ENCODE measurements at places on chromosomes 2 and 18. TPM values are rescaled to one million over a fixed set of nuclear protein-coding genes. Genes with fewer than 3 reads are reported as not detected.

The GPR45 gene
- not detected for total RNA-seq

The RBM43 gene
- 3.7 TPM for total RNA-seq

The BCL2 gene
- 263 TPM for total RNA-seq

The DSG2 gene
- total RNA-seq: not detected

The IL1F10 gene
- not detected for total RNA-seq

The CTIF gene
- 0.47 TPM for total RNA-seq

The CBLN2 gene
- total RNA-seq: not detected

- DNase-seq: no peak
Observed at GRCh38 chr2:113245276-113245711, 33.4 kb downstream of the PAX8 start.

GRCh38 chr18:26821181-26821580 lies 44.3 kb downstream of the AQP4 start:
- DNase-seq: no peak

GRCh38 chr2:186968277-186968676 lies 119.3 kb upstream of the ZSWIM2 start:
- DNase-seq: no peak

- DNase-seq: no peak
Observed at GRCh38 chr2:142742371-142743214, 134.9 kb upstream of the KYNU start.

DNA sequence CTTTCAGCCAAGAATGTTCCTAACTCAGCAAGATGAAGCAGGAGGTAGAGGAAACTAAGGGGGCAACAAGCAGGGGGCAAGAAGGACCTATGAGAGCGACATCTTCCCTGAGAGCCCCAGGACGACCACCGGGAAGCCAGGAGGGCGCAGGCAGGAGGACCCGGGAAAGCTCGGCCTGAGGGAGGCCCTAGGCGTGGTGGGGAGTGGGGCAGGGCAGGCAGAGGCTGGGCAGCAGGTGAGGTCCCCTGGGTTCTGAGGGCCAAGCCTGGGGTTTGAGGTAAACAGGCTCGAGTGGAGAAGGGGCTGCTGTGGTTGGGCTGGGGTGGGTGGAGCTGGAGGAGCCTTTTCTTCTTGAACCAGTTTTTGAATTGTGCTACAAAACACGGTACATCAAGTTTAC lies 1.3 kb upstream of the ALPI start:
- DNase-seq: no peak

- no peak for DNase-seq
Observed at GRCh38 chr2:55224761-55225261, 7.3 kb downstream of the CLHC1 start.

DNA sequence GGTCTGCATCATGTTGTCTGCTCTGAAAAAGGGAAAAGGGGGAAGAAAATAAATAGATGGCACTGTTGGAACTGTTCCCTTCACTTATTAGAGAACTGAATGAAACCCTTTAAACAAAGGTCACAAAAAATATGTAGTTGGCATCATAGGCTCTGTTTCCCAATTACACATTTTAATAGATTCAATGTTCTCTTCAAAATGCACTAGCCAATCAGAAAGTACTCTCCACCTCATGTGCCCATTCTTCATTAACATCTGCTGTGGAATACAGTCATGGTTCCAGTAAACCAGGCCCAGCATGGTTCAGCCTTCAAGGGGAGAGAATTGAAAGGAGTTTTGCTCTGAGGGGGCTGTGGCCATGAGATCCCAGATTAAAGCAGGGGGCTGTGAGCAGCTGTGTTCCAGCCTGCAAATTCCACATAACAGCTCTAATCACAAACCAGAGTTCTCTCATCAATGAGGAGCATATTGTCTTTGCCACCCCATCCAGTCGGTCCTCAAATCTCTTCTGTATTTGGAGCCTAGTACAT lies 165.9 kb upstream of the CREB1 start:
- no peak for DNase-seq

DNA sequence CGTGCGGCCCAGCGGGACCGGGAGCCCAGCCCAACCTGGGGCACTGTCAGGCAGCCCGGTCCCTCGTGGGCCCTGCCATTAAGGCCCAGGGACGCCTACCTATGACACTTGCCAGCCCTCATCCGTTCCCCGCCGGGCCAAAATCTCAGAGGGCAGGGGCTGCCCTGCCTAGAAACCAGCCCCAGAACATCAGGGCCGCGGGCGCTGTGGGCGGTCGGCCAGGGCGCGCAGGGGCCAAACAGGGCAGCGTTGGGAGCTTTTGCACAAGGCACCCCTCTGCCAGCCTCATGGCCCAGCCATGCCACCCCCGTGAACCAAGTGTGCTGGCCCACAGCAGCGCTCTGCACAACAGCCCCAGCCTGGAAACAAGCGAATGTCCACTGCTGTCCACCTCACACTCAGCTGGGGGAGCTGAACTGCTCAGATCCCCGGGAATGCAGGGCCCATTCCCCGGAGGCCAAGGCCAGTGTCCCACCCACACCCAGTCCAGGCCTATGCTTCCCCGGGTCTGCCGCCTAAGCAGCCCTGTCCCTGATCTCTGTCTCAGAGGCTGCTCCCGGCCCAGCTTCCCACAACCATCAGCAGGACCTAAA lies 3.5 kb upstream of the NEURL3 start:
- DNase-seq: no peak

- no peak for DNase-seq
Observed at GRCh38 chr18:1019191-1019590, 114.5 kb downstream of the ADCYAP1 start.

GRCh38 chr2:27288610-27289009 lies 6.4 kb downstream of the TRIM54 start:
- no peak for DNase-seq

GRCh38 chr18:45365835-45366234 lies 249.4 kb upstream of the SLC14A2 start:
- DNase-seq: no peak

GRCh38 chr2:195486987-195487644 lies 169.9 kb upstream of the SLC39A10 start:
- peak; percentile 48 for DNase-seq

GRCh38 chr2:226220511-226220910 lies 579.1 kb downstream of the IRS1 start:
- no peak for DNase-seq

DNA sequence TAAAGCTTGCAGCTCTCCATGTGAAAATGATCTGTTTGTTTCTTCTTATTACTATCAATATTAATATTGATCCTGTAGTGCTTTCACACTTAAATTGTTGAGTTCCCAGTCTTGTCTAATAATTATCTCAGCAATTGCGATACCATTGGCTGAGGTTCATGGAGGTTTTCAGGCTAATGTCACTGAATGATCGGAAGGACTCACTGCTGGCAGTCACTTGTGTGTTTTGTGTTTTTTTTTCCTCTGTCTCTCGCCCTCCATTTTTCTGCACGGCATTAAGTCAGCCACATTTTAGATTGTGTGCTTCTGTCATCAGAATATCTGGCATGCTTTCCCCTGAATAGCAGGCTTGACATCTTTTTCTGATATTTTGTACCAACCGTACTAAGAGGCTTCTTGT lies 43.7 kb downstream of the AGAP1 start:
- no peak for DNase-seq

DNA sequence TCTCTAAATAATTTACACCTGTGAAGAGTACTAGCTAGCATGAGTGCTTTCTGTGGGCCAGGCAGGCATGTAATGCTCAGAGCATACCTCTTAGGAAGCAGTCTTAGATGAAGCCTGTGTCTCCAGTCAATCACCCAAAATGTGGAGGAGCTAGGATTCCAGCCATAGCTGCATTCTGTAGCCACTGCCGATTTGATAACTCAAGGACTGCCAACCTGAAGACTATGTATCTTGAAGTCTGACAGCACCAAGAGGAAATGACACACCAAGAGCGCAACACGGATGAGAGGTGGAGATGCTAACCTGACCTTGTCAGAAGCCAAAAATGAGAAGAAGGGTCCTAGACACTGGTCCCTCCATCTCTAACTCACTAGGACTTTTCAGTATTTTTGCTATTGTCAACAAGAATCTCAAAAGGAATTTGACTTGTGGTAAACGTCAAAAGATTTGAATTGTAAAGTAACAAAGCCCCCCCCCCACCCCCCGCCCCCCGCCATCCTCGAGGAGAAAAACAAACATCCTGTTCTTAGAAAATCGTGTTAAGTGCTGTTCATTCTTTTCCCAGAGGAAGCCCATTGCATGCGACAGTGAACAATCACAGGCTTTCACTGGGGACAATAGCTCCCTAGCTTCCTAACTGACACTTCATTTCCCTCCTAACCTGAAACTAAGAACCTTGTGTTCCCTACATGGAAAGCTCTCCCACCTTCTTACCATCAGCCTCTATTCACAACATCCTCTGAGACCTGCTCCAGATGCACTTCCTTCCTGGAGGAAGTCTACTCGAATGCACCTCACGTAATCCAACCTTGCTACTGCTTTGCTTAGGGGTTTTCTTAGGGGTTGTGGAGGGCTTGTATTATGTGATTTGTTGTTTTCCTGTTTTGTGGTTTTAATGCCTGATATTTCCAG lies 14.7 kb downstream of the CDC42EP3 start:
- DNase-seq: peak; percentile 52

DNA sequence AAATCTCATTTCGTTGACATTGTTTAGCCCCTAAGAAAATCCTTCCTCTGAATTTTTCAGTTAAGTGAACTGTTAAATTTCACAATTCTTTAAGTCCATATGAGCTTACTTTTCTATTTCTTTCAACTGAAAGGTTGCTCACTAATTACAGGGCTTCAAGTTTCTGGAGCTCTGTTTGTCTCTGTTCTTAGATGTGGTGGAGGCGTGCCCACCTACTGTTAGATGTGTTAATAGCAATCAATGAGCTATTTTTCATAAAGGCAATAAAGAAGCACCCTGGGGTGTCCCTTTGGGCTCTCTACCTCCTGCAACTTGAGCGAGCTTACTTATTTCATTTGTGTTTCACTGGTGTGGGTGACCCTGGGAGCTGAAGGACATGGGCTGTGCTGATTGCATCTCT lies 25.0 kb downstream of the CREG2 start:
- DNase-seq: no peak

DNA sequence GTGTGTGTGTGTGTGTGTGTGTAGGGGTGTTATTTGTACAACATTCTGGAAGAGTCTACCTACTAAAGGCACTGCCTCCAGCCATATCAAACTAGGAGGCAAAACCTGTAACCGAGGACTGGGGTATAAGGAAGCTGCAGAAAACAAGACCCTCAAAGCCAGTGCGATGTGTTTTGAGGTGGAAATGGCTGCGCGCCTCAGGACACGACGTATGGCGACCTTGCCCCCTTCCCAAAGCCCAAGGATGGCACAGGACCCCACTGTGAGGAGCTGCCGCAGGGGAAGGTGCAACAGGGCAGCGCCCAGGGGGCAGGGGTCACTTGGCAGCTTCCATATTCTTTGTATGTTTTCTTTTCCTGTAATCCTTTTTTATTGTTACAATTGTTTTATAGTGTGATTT lies 59.8 kb downstream of the CENPO start:
- DNase-seq: no peak

GRCh38 chr2:108325756-108326155 lies 37.1 kb downstream of the SULT1C2 start:
- no peak for DNase-seq

Measured in Karpas-422 (cell line).